Smooth muscle cell of the coronary artery (primary cell): ENCODE measurements at places on chromosomes 5 and 9. TPM values are rescaled to one million over a fixed set of nuclear protein-coding genes. Genes with fewer than 3 reads are reported as not detected.

The TMEM252 gene
- total RNA-seq: not detected in 2 replicates

The PAPPA gene
- 62.5 and 168 TPM in 2 replicates for total RNA-seq

The TMEM215 gene
- total RNA-seq: not detected in 2 replicates

The TMOD1 gene
- total RNA-seq: 0.12 and 0.30 TPM in 2 replicates

The SH3GLB2 gene
- 22.0 and 31.5 TPM in 2 replicates for total RNA-seq

The GNAQ gene
- total RNA-seq: 26.5 and 40.2 TPM in 2 replicates

The CSF1R gene
- total RNA-seq: 0.30 TPM in 1 of 2 replicates, not detected in the other

The NEURL1B gene
- total RNA-seq: 0.30 and 1.1 TPM in 2 replicates

The GRK6 gene
- 18.3 and 18.8 TPM in 2 replicates for total RNA-seq

The LHX3 gene
- total RNA-seq: not detected in 2 replicates

The PCDHA2 gene
- total RNA-seq: 0.08 and 0.12 TPM in 2 replicates

The PDE6A gene
- total RNA-seq: under 0.01 TPM in 1 of 2 replicates, not detected in the other

The PCDHB6 gene
- total RNA-seq: 0.08 TPM in 1 of 2 replicates, not detected in the other

The PCDHB3 gene
- 0.15 and 1.1 TPM in 2 replicates for total RNA-seq

The GFPT2 gene
- 57.2 and 64.9 TPM in 2 replicates for total RNA-seq

The C9orf50 gene
- 0.08 TPM in 1 of 2 replicates, not detected in the other for total RNA-seq

The HSPB3 gene
- total RNA-seq: 0.45 and 1.6 TPM in 2 replicates

The SELENOP gene
- total RNA-seq: 2.6 and 159 TPM in 2 replicates

The AMBP gene
- 0.08 and 0.12 TPM in 2 replicates for total RNA-seq

The STK32A gene
- 0.82 and 2.0 TPM in 2 replicates for total RNA-seq

The KIF4B gene
- total RNA-seq: not detected in 2 replicates

The SEMA6A gene
- total RNA-seq: under 0.01 and 0.08 TPM in 2 replicates

The SLC36A2 gene
- total RNA-seq: 0.12 TPM in 1 of 2 replicates, not detected in the other

The CNTNAP3 gene
- total RNA-seq: 0.12 and 5.6 TPM in 2 replicates

The PCDHA4 gene
- total RNA-seq: 0.23 and 0.82 TPM in 2 replicates

The PCDHB16 gene
- total RNA-seq: 0.23 and 0.70 TPM in 2 replicates

The UBE2QL1 gene
- 0.08 and 0.12 TPM in 2 replicates for total RNA-seq

The FBXW2 gene
- total RNA-seq: 18.6 and 20.7 TPM in 2 replicates

The CTXN3 gene
- total RNA-seq: not detected in 2 replicates

The FYB1 gene
- not detected in 2 replicates for total RNA-seq

The KLF4 gene
- 4.4 and 10.4 TPM in 2 replicates for total RNA-seq

The DBH gene
- not detected in 2 replicates for total RNA-seq

The C9 gene
- 1.4 TPM in 1 of 2 replicates, not detected in the other for total RNA-seq

The NMUR2 gene
- not detected in 2 replicates for total RNA-seq
